ENCODE measurements at places on chromosomes 13 and 19.

DNA sequence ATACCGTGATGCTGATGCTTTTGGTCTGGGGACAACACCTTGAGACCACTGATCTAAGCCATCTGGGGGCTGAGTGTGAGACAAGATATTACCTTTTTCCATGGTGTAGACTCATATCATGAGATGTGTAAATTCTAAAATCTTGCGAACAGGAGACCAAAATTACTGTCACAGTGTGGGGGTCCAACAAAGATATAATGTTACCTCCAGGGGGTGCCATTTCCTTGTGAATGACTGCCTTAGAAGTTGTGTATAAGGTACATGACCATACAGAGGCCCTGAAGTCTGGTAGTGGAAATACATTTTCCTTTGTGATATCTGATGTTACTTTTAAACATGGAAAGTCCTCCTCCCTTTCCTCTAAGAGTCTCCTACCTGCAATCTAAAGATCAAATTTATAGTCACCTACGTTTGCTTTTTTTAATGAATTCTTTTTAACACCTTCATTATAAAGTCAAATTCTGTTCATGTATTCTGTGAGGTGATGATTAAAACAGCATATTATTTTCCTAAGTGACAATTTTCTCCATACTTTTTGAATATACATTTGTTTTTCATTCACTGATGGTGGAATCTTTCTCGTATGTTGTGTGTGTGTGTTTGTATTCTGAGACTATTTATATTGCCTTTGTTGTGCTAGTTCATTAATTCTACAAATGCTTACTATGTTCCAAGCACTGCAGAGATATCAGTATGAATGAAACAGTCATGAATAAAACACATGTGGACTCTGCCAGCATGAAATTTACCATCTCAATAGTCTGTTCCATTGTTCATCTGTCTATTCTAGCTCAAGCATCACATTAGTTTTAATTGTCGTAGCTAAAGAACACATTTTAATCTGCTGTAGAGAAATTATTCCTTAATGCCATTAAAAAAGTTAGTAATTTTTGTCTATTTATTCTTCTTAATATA is 113.7 kb downstream of the RFC3 start:
- no peak for DNase-seq

DNA sequence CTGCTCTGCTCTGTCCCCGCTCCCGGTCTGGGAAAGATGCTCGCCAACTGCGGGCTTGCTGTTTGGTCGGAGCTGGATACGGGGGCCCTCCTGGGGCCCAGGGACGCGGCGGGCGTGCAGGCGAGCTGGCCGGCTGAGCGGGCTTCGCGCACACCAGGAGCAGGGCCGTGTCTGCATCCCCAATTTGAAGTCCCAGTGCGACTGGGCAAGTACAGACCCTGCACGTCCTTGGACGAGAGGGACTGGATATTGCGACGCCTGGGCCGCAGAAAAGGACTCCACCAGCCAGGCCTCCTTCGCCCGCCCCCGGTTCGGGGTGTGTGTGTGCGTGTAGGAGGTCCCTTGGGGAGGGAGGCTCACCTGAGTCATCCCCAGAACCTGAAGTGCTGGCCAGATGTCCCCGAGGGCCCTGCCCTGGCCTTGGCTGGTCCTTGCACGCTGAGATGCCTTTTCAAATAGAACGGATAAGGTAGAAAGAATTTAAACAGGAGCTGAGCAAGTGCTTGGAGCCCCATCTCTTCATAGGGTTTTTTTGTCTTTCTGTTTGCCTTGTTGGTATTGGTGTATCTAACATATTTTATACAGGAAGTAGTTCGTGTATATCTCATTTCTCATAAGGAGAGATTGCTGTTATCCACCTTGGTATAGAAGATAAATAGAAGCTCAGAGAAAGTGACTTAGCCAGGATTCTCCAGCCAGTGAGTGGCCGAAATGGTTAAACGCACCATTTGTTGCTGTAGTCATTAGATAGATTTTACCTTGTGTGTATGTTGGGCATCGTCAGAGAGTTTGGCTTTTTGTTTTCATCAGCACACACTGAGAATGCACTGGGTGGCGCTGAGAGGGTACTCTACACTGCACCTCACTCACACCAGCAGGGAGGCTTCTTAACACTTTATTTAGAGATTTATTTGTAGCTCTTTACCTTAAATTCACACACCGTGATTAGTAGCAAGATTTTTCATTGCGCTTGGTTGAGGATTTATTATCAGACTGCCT is 1.1 kb downstream of the NAXD start:
- peak; percentile 55 for DNase-seq

- no peak for DNase-seq
These were observed 180.7 kb downstream of the STK24 start for GRCh38 chr13:98396071-98396710.

- no peak for DNase-seq
These were observed 115.8 kb upstream of the SPACA7 start for GRCh38 chr13:112260108-112261055.

GRCh38 chr13:41061914-41062837 is 867 bp downstream of the WBP4 start:
- no peak for DNase-seq

DNA sequence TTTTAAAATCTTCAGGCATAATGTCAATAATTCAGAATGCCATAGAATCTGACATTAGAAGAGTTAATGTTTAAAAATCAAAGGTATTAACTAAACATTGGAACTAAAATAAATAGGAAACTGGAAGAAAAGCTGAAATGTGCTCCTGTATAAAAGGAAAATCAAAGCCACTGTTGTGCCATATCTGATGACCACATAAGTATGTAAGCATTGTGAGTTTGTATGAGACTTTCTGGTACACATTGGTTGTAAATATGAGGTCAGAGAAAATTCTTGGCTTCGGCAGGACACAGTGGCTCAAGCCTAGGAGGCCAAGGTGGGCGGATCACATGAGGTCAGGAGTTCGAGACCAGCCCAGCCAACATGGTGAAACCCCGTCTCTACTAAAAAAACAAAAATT is 48.3 kb upstream of the INTS6 start:
- DNase-seq = no peak

DNA sequence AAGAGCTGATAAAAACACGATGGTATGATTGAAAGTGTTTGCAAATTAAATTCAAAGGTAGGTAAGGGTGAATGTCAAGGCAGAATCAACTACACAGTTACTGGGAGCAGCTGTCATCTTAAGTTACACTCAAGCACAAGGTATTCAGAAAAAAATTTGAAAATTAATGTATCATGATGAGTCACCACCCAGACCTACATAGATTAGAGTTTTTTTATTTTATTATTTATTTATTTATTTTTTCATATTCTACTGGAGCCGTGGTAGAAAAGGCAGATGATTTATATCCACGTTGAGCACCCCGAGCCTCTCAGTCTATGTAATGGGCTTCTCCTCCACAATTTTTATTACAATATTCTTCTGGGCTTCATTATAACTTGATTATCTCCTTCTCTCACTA is 728.9 kb upstream of the ARGLU1 start:
- DNase-seq = no peak

- DNase-seq = peak; percentile 70
These were observed 78.3 kb downstream of the CYSLTR2 start for GRCh38 chr13:48731957-48732569.

- no peak for DNase-seq
These were observed 11.6 kb upstream of the ZNF544 start for GRCh38 chr19:58217069-58217481.

DNA sequence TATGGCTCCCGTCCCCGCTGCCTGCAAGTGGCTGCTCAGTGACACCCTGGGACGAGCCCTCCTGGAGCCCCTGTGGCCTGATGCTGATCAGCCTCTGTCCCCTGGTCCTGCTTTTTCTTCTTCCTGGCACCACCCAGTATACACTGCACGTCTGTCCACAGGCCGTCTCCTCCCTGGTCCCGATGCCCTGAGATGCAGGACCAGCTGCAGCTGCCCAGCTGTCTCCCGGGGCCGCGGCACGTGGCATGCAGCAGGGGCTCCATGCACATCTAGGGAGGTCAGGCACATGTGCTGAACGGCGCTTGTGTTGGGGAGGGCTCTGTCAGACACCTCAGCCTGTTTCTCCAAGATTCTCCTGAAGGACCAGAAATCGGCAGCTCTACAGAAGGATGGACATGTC is 30.2 kb downstream of the ZFR2 start:
- DNase-seq = no peak

GRCh38 chr19:54231077-54231931 is 8.5 kb upstream of the LILRB3 start:
- peak; percentile 90 for DNase-seq

DNA sequence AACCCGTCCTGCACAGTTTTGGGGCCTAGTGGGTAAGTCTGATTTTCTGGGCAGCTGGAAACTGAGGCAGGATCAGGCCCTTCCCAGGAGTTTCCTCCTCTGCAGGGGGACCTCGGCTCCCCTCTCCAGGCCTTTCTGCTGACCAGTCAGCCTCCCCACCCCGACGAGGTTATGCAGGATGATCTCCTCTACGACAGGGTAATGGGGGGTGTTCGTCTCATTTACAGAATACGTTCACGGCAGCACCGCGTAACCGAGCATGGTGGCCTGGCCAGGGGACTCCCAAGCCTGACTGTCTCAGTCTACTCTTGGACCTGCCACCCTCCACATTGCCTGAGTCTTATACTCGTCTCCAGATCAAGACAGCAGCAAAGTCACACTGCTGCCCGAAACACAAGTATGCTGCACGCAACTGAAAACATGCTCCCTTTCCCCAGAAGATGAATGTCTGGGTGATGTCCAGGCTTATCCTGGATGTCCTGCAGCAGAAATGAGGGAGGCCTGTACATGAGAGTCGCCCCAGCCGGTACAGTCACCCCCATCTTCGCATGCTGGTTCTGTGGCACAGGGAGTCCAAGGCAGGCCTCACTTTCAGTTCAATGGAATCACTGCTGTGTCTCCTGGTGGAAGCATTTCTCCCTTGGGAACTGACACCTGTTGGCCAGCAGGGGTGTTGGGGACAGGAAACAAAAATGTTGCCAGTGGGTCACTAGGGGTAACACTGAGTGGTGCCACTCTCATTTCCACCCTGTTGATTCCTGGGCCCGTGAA is 120.8 kb downstream of the SOX1 start:
- DNase-seq = no peak

DNA sequence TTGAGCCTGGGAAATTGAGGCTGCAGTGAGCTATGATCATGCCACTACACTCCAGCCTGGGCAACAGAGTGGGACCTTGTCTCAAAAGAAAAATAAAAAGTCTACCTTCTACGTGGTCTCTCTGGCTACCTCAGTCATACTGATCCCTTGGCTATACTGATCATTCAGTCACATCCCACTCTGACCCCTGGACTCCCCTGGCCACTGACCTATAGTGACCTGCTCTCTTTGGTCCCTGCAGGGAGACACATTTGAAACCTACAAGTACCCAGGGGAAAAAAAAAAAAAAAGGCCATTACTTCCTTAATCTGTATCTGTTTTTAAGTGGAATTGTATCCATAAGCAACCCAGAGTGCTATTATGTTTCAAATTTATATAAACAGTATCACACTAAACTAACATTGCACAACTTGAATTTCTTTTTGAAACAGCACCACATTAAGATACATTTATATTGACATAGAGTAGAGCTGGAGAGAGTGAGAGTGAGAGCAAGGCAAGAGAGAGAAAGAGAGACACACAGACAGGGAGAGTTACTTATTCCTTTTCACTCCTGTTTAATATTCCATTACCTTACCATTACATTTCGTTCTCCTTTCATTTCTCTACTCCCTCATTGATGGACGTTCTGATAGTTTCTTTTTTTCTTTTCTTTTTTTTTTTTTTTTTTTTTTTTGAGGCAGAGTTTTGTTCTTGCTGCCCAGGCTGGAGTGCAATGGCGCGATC is 23.7 kb upstream of the CERS4 start:
- DNase-seq = no peak

- DNase-seq = no peak
These were observed 232.6 kb downstream of the TEX29 start for GRCh38 chr13:111552891-111553655.

DNA sequence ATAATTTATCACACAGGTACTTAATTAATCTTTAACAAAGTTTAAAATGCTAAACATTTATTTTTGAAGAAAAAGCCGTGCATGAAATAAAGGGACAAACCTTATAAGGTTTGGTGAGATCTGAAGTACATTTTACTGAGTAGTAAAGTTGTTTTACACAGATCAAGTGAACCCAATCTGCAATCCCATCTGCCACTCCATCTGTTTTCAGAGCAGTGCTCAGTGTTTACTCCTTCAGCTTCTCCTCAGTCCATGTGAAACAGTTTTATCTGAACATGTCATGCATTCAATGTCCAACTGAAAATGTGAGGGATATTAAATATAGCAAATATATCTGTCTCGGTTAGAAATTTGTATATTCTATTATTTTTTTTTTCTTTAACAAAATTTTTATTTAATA is 166.8 kb downstream of the MAB21L1 start:
- DNase-seq = no peak

- no peak for DNase-seq
These were observed 10.5 kb upstream of the OVOL3 start for GRCh38 chr19:36100476-36100875.

GRCh38 chr13:99315186-99315585 is 8.0 kb upstream of the GPR183 start:
- no peak for DNase-seq

DNA sequence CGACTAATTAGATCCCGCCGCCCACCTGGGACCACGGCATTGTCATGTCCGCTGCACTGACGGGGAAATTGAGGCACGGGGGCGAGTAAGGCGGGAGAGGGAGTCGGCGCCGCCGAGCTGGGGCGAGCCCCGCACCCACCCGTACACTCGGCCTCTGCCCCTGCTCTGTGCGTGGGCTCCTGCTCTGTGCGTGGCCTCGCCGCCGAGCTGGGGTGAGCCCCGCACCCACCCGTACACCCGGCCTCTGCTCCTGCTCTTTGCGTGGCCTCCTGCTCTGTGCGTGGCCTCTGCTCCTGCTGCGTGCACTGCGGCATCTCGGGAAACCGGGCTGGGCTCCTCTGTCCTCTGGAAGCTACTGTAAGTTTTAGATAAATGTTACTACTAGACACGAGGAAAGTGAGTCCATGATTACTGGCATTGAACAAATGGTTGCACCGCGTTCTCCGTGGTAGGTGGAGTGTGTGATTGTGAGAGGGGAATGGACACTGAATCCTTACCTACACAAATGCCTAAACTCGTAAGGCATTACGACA is 826 bp upstream of the C1QTNF9 start:
- DNase-seq = no peak

GRCh38 chr19:43316591-43317319 is 36.7 kb upstream of the CD177 start:
- no peak for DNase-seq

GRCh38 chr19:53771144-53771543 is 53.0 kb downstream of the NLRP12 start:
- DNase-seq = no peak
